Stimulated activated CD4-positive, alpha-beta T cell treated with anti-CD3 and anti-CD28 coated beads, Interleukin-4, amount 100 ng/mL, for 48 hours (primary cell): ENCODE measurements at places on chromosomes 12 and 14.

DNA sequence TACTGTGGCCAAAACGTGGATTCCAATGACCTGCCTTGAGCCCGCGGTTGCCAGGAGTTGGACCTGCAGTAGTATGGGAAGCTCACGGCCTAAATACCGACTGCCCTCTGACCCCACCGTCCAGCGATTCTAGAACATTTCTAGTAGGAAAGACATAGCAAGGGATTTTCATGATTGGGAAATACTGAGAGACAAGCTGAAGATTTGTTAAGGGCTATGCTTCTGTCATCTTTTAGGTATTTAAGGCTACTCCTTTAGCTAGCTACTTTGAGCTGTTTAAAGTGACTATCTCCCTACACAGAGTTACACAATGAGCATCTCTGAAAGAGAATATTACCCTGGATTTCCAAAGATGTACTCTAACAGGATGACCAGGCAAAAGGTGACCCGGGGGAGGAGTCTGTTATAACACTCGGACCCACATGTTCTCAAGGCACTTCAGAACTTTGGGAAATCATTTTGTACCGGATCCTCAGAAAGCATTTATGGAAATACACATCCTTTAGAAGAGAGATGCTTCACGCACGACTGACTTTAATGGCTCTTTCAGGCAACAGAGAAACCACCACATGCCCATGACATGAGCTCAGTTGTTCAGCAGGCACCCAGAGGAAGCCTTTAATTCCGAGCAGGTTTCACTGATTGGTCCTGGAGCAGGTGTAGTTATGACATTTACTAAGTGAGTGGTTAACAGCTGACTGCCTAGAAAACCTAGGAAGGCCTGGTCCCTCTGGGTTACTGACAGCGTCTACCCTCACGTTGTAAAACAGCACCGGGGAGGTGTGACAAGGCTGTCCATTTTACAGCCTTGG, 4.2 kb downstream of the BAG5 start:
- no peak for DNase-seq

DNA sequence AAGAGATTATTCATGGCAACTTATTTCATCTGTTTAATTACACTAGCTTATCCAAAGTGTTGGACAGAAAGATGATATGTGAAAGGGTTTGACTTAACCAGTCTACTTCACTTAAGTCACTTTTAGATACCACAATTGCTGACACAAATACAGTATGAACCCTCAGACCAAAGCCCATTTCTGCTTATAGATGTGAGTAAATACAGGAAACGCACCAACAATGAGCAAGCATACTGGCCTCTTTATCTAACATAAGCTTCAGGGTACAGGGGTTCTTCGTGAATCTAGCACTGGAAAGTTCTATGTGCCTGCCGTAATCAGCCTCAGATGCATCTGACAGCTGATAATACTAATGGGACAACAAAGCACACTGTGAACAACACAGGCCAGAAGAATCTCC, 209.6 kb downstream of the MED13L start:
- DNase-seq: no peak

- DNase-seq: no peak
Measured at GRCh38 chr12:78179346-78179745, 348.7 kb downstream of the NAV3 start.

DNA sequence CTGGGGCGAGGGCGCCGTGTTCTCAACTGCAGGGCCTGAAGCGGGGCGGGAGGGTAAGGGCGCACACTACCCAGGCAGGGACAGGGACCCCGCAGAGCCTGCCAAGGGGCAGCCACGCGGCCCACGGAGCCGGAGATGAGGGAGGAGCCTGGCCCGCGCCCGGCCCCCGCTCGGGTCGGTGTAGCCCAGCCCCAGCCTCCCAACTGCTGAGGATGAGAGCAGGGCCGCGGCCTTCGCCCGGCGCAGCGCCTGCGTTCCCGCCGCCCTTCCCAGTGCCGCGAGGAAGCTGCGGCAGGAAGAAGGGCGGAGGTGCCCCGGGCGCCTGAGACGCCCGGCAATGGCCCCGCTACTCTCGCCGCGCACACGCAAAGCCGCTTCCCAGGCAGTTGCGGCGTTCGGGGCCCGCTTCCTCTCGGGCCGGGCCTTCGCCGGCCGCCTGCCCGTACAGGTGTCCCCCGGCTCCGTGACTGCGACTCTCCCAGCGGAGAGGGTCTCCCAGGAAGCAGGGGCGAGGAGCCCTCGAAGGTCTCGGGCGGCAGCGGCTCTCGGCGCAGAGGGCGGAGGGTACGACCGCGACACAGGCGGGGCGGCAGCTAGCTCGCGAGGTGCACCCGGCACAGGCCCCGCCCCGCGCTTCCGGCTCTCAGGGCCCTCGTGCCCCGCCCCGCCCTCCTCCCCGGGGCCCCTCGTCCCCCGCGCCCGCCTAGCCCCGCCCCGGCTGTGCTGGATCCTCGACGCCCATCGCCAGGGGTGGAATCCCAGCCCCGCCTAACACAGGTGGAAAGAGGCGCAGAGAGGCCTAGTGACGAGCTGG, 24.8 kb upstream of the YY1 start:
- DNase-seq: peak; percentile 95

DNA sequence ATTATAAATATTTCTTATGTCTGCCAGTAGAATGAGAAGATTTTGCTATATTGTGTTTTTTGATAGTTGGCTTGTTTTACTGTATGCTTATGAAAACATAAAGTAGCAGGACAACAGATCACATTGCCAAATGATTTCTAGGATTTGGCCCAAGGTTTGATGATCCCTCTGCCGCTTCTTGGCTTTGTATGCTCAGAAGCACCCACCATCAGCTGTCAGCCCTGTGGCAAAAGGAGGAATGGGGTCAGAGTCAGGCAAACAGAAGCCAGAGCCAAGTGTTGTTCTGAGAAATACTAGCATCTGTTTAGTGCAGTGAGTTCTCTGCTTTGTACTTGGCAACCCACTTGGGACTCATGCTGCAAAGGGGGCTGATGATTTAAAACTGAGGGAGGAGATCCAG, 152.2 kb downstream of the PDE3A start:
- no peak for DNase-seq
